ENCODE measurements at places on chromosomes 16 and 17.

- DNase-seq = no peak
These were observed 106.3 kb downstream of the SMG6 start for GRCh38 chr17:2197271-2197670.

DNA sequence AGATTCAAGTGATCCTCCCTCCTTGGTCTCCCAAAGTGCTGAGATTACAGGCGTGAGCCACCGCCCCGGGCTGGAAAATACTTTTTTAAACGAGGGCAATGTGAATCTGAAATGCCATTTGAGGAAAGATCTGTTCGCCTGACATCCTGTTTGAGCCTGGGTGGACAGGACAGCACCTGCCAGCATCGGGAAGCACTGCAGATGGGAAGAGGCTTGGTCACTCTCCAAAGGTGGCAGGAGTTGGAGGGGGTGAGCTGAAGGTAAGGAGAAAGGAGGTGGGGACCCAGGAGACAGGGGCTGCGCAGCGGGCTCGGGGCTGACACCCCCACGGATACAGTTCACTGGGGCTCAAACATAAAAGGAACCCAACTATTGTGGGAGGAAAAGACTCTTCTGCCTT lies 3.9 kb upstream of the BIRC5 start:
- no peak for DNase-seq

- no peak for DNase-seq
These were observed 258.7 kb downstream of the SOX9 start for GRCh38 chr17:72379516-72379915.

DNA sequence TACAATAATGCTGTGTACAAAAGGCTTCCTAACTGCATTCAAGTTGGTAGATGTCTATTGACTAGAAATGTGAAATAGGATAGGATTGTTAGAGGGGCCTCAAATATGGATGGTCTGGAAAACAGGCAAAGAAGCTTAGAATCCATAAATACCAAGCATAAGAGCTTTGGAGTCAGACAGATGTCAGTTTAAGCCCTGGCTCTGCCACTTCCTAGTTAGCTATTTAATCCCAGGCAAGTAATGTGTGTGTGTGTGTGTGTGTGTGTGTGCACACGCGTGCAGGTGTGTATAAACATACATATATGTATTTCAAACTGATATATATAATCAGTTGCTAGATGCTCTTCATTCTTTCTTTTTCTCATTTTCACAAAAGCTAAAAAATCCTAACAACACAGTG lies 66.7 kb downstream of the MMD start:
- no peak for DNase-seq

GRCh38 chr16:70740914-70741782 lies 55.3 kb upstream of the MTSS2 start:
- no peak for DNase-seq

- DNase-seq = no peak
These were observed at the start of gene GP1BA for GRCh38 chr17:4931963-4932362. TSS of gene GP1BA (plus strand) at chr17:4932277. CDS start at chr17:4932605, 328 bp downstream.

GRCh38 chr16:2818272-2818876 lies 1.3 kb downstream of the PRSS21 start:
- DNase-seq = no peak

- no peak for DNase-seq
These were observed 10.2 kb downstream of the PRR29 start for GRCh38 chr17:64008346-64008745.

DNA sequence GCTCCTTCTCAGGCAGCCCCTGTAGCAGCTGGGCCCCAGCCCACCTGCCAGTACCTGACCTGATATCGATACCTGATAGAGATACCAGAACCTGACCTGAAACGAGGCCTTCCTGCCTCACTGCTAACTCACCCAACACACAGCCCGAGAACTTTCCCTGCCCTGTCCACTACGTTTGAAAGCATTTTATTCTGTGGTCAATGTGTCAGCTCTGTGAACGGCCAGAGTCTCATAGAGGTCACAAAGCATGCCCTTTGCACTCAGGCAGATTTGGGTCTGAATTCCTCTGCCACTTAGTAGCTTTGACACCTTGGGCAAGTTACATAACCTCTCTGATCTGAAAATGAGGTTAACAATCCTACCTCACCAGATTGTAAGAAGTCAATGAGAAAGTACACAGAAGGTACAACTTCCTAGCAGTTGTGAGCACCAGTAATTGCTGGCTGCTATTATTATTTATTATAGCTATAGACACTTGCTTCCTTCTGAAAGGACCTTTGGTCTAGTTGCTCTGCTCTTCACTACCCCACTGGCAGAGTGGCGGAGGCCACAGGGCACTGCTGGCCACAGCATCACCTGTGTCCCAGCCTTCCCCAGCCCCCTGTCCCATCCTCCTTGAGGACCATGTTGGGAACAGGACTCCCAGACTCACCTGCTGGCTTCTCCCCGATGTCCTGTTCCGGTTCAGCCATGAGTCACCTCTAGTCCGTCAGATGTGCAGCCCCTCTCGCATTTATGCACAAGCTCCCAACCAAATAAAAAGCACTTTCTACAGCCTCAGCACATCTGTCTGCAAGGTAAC lies 895 bp downstream of the ANKRD40CL start:
- DNase-seq = no peak

GRCh38 chr17:44086364-44087311 lies 16.1 kb downstream of the G6PC3 start:
- no peak for DNase-seq

DNA sequence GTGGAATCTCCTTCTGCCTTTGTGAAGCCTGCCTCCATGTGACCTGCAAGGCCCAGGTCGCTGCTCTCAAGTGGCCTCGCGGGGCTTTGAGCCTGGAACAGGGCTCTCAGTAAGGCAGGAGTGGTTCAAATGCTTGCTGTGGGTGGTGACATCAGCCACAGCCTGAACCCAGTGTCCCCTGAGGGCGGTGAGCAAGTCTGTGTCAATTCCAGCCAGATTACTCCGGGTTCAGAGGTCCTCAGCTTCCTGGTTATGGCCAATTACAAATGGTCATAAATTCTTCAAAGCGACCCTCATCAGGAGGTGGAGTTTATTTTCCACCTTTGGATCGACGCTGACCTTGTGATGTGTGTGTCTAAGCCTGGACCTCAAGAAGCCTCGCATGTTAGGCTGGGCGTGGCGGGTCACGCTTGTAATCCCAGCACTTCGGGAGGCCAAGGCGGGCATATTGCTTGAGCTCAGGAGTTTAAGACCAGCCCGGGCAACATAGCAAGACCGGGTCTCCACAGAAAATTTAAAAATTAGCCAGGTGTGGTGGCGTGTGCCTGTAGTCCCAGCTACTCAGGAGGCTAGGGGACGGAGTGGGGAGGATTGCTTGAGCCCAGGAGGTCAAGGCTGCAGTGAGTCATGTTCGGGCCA lies 17.3 kb downstream of the LGALS3BP start:
- DNase-seq = no peak

- DNase-seq = no peak
These were observed 26.5 kb upstream of the FAAP100 start for GRCh38 chr17:81578561-81579225.

- no peak for DNase-seq
These were observed 88.0 kb upstream of the CBX4 start for GRCh38 chr17:79927136-79927661.

GRCh38 chr16:8665529-8665928 lies 8.9 kb upstream of the ABAT start:
- DNase-seq = no peak

- no peak for DNase-seq
These were observed 28.1 kb downstream of the HEATR3 start for GRCh38 chr16:50093607-50094539.

- DNase-seq = no peak
These were observed 205.4 kb downstream of the CCDC182 start for GRCh38 chr17:57539529-57540301.

DNA sequence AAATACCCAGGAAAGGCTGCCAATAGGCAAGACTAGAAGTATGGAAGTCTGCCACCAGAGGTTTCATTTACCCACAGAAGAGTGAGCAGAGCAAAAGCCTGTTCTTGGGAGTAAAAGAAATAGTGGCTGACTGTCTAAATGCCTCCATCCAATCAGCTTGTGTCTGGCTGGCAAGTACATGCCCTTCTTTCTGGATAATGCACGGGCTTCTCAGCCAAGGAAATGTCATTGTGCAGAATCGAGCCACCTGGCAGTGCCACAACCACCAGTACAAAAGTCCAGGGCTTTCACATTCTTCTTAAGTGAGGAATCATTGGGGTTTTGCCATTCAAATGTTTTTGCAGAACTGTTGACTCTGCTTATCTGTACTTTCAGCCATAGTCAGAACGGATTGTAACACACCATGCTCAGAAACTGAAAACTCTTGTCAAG lies 10.1 kb upstream of the ERCC4 start:
- DNase-seq = no peak

DNA sequence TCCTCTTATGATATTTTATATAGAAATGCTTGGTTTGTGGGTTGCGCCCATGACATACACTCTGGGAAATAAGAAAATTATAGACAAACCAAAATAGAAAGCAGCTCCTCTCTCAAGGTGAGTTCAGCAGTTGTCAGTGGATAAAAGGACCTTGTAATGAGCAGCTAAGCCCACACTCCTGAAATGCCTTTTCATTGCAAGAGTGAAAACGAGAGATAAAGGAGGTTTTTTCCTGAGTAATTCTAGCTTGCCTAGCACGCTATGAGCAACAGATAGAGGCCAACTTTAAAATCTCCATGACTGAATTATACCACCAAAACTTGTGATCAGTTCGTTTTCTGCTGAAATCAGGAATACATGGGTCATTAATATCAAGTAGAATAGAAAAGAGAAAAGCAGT lies 261.8 kb upstream of the CACNG5 start:
- no peak for DNase-seq

DNA sequence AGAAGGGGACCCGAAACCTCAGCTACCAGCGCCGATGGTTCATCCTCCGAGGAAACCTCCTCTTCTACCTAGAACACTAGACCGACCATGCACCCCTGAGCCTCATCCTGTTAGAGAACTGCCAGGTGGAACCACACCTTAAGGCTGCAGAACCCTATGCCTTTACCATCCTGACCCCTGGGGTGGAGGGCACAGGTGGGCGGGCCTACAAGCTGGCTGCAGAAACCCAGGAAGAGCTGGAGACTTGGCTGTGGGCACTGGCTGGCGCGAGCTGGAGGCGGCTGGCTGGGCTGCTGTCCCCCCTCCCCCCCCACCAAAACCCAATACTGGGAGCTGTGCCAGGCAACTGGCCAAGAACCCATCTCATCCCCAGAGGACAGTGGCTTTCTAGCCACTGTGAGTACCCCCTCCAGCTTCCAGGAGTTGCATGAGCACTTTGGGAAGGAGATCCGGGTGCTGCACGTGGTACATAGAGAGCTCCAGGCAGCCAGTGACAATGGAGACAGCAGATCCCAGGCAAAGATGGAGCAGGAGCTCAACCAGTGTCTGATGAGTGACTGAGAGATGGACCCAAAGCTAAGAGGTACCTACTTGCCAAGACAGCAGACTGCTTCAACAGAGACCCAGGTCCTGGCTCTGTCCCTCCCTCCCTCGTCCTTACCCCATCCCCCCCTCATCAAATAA lies 1.4 kb upstream of the CD2BP2 start:
- no peak for DNase-seq

GRCh38 chr16:66134875-66135274 lies 231.6 kb upstream of the CDH5 start:
- DNase-seq = no peak

- no peak for DNase-seq
These were observed 43.5 kb downstream of the NT5M start for GRCh38 chr17:17346428-17347233.

DNA sequence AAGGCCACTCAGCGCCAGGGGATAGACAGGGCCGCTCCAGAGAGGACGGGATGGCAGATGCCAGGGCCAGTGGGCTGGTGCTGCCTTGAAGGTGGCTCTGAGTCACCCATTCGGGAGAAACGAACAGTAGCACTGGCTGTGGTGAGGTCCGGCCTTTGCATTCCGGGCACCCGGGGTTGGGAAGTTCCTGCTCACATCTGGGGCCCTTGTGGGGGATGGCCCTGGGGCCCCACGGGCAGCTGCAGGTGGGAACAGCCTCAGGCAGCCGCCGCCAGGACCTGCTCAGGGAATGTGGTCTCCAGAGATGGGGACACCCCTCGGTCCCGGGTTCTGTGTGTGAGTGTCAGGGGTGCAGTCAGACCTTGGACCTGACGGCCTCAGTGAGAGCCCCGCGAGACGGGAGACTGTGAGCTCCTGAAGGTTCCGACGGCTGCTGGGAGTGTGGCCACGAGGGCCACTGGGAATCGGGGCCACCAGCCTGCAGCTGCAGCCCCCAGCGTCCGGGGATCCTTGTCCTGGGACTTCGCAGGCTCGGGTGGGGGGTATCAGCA lies 1.4 kb downstream of the CBFA2T3 start:
- DNase-seq = no peak

DNA sequence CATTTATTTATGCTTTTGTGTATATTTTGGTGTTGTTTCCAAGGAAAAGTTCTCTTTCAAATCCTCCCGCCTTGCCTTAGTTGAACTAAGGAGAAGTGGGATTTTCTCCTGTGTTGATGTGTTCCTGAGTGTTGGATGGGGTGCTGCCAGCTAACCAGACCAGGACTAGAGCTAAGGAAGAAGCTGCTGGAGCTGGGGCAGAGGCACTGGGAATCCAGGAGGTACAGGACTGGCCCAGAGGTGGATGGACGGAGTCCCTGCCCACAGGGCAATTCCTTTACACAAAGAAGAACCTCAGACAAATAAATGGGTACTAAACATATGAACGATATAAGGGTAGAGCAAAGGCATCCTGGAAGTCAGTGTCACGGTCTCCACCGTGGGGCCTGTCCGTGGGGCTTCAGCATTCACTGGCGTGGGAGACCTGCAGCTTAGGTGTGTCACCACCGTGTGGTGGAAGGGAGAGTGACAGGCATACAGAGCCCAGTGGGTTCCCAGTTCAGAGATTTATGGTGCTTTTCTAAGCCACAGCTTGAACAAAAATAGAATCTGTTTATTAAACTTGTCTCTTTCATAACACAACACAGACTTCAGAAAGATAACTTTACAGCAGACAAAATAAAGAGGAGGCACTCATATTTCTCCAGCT lies 270.7 kb downstream of the NTN1 start:
- DNase-seq = peak; percentile 2

GRCh38 chr16:29231244-29231643 lies 175.3 kb downstream of the NPIPB11 start:
- DNase-seq = no peak

GRCh38 chr17:82097184-82097918 lies 685 bp downstream of the FASN start:
- no peak for DNase-seq

GRCh38 chr17:80940171-80941123 lies 51.2 kb upstream of the CHMP6 start:
- DNase-seq = no peak

GRCh38 chr17:28901866-28902818 lies 737 bp downstream of the DHRS13 start:
- DNase-seq = no peak

DNA sequence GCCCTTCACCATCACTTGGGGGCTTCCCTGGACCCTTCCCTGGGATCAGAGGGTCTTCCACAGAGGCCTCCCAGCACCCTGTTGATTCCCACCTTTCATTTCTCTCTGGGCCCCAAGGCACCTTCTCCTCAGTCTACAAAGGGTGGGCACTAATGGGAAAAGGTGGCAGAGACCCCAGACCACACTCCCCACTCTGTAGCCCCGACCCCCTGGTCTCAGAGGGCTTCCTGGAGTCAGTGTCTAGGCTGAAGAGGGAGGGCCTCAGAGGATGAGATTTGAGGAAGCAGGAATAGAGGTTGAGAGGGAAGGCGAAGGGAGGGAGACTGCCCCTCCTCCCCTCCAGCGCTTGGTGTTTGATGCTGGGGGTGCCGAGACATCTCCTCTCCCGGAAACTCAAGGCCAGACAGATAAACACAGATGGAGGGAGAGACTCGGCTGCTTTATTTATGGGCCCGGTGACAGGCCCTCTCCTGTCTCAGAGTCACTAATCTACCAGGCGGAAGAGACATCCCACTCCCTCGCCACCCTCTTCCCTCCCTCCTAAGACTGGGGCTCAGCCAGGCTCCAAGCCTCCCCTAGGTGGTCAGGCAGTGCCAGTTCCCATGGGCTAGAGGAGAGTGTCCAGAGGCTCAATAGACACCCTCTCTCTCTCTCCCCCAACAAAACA lies 18.5 kb upstream of the SP2 start:
- no peak for DNase-seq
